Stimulated activated CD8-positive, alpha-beta memory T cell treated with anti-CD3 and anti-CD28 coated beads, Interleukin-4, amount 100 ng/mL, for 24 hours (primary cell): ENCODE measurements at places on chromosomes 5 and 9.

DNA sequence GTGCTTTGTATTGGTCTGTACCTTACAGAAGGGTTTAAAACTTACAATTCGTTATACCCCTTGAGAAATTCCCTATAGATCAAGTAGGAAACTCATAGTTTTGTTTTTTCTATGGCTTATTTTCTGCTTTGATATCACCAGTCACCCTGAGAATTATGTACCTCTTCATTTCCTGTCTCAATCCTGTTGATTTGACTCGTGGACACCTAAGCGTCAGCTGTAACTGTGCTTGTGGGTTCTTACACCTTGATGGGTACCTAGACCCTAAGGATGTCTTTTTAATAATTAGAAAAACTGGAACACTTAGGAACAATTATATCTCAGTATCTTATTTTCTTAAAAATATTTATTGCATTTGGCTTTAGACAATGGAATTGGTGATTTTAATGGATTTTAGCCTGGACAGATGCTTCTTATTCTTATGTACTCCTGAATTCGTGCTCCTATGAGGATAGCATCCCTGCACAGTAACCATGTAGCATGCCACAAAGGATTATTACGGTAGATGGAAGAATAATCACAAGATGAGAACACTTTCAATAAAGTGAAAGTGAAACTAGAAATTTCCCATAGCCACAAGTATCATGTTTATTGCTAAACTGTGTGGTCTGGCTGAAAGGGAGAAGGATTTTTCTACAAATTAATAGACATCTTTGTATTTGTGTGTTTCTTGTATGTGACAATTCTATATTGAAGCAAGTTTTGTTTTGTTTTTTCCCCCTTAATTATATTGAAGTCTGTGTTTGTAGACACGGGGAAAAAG, 1920.3 kb upstream of the WWC1 start:
- no peak for DNase-seq

DNA sequence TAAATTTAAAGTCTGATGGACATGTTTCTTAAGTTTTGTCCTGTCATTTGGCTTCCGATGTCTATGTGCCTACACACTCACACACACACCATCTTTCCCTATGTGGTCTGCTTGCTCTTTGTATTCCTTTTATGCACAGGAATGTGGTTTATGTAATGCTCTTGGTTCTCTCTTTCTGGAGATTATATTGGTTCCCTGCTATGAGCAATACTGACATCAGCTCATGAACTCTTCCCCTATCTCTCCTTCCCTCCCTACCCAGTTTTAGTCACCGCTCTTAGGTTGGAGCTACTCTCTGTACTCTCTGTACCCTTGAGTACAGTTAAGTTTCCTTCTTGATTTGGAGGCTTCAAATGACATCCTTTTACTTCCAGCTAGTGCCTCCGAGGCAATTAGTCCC, 77.9 kb upstream of the MVB12B start:
- no peak for DNase-seq

- no peak for DNase-seq
Observed at GRCh38 chr5:81534441-81534840, 140.5 kb upstream of the ACOT12 start.

DNA sequence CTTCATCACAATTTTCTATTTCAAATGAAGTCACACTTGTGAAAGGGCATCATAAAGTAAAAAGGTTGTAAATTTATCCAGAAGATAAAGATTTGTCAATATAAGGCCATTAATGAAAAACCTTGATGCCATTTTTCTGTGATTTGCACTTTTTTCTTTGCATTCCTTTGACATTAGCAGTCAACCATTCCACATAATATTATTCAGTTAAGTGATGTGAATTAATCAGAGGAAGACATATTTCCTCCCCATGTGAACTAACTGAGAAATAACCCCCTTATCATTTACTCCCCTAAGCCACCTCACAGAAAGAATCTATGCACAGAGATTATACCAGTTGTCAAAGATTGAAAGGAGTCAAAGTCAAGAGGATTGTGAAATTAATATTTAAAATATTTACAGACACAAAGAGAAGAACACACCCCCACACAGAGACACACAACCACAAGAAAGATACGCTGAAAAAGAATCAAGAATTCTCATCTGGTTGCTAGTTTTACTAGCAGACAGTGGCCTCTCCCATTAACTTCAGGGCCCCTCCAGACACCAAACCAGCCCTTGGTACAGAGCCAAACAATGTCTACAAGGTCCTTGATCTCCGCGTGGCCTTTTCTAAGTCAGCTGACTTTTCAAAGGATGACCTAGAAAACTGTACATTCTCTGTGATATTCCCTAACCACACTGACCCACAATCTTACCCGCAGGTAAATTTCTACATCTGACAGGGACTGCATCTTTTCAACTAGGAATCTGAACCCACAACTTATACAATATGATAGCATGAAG, 29.5 kb downstream of the GNAQ start:
- no peak for DNase-seq

GRCh38 chr5:42022383-42022972, 97.4 kb downstream of the FBXO4 start:
- no peak for DNase-seq

GRCh38 chr9:134557331-134557730, 84.3 kb upstream of the COL5A1 start:
- no peak for DNase-seq

- peak; percentile 16 for DNase-seq
Observed at GRCh38 chr5:143023411-143024096, 253.4 kb downstream of the ARHGAP26 start.

- no peak for DNase-seq
Observed at GRCh38 chr5:148342371-148343045, 7.1 kb downstream of the SPINK9 start.

DNA sequence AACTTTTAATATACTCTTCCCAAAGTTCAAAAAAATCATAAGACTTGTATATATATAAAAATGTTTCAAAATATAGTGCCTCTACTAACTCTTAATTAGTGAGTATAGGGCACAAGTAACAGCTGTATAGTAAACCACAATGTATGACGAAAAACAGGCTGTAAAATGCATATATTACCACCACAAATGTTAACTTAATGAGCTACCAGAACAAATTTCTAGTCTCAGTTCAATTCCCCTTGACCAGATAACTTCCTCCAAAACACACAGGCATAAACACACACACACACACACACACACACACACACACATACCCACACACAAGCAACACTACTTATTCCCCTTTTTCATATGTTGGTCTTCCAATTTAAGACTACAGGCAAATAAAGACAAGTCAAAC, 78.8 kb downstream of the FBXL17 start:
- DNase-seq = no peak

DNA sequence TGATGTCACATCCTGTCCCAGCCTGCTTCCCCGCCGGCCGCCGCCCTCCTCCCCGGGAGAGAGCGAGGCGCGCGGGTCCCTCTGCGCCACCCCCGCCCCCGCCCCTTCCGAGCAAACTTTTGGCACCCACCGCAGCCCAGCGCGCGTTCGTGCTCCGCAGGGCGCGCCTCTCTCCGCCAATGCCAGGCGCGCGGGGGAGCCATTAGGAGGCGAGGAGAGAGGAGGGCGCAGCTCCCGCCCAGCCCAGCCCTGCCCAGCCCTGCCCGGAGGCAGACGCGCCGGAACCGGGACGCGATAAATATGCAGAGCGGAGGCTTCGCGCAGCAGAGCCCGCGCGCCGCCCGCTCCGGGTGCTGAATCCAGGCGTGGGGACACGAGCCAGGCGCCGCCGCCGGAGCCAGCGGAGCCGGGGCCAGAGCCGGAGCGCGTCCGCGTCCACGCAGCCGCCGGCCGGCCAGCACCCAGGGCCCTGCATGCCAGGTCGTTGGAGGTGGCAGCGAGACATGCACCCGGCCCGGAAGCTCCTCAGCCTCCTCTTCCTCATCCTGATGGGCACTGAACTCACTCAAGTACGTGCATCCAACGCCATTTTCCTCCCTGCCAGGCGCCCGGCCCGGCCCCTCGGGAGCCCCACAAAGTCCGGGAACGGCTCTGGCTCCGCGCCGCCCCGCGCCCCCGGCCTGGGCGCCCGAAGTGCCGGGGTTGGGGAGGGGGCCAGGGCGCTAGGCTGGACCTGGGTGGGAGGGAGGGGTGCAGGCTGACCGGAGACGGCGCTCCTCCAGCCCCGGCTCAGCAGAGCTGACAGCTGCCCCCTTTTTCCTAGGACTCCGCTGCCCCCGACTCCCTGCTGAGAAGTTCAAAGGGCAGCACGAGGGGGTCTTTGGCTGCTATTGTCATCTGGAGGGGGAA, 12.0 kb upstream of the OLFM1 start:
- DNase-seq = no peak

- no peak for DNase-seq
Observed at GRCh38 chr5:37043693-37044092, 167.1 kb downstream of the NIPBL start.

DNA sequence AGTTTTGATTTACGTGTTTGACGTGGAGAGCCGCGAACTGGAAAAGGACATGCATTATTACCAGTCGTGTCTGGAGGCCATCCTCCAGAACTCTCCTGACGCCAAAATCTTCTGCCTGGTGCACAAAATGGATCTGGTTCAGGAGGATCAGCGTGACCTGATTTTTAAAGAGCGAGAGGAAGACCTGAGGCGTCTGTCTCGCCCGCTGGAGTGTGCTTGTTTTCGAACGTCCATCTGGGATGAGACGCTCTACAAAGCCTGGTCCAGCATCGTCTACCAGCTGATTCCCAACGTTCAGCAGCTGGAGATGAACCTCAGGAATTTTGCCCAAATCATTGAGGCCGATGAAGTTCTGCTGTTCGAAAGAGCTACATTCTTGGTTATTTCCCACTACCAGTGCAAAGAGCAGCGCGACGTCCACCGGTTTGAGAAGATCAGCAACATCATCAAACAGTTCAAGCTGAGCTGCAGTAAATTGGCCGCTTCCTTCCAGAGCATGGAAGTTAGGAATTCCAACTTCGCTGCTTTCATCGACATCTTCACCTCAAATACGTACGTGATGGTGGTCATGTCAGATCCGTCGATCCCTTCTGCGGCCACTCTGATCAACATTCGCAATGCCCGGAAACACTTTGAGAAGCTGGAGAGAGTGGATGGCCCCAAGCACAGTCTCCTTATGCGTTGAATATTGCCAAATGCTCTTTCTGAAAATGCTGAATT, 850 bp downstream of the RRAGA start:
- DNase-seq = no peak

- no peak for DNase-seq
Observed at GRCh38 chr9:92970467-92970923, 23.2 kb downstream of the FGD3 start.

- no peak for DNase-seq
Observed at GRCh38 chr5:14445576-14446290, 135.9 kb upstream of the OTULINL start.

- no peak for DNase-seq
Observed at GRCh38 chr9:126783949-126784348, 20.9 kb upstream of the ZBTB43 start.

DNA sequence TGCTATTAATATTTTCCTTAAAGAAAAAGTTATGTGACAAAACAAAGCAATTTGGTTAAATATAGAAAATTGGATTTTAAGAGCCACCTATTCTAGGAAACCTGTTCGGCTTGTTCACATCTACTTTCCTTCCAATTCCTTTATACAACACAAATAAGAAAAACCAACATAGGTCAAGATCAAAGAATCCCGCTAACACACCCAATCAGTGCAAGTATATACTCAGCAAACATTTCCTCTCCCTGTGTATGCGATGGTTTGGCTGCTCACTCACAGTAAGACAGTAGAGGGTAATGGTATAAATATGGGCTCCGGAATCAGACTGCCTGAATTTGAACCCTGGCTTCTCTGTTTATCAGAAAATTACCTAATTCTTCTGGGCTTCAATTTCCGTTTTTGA, 757.5 kb upstream of the ZNF608 start:
- DNase-seq = no peak

- no peak for DNase-seq
Observed at GRCh38 chr9:133621725-133622267, 12.6 kb upstream of the FAM163B start.

DNA sequence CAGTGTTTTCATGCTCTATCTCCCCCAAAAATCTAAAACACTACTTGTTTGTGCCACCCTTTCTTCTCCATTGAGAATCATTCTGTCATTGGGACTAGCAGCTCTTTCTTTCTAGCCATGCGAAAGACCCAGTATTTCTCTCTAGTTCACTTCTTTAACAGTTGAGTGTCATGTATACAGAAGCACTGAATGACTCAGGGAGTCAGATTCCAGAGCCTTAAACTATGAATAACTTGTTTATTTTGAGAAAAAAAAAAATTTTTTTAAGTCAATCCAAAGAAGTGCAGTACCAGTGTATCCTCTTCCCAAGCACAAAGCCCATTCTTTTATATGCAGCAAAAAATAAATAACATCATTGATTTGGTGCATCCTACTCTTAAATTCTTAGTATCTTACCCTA, 415.4 kb upstream of the GRAMD2B start:
- no peak for DNase-seq

- no peak for DNase-seq
Observed at GRCh38 chr5:132214491-132214890, 13.2 kb downstream of the P4HA2 start.

GRCh38 chr5:10733426-10733825, 27.6 kb downstream of the DAP start:
- DNase-seq = no peak

- no peak for DNase-seq
Observed at GRCh38 chr9:684941-685340, 156.6 kb upstream of the DMRT1 start.

- no peak for DNase-seq
Observed at GRCh38 chr9:98230789-98231188, 24.7 kb downstream of the TBC1D2 start.

DNA sequence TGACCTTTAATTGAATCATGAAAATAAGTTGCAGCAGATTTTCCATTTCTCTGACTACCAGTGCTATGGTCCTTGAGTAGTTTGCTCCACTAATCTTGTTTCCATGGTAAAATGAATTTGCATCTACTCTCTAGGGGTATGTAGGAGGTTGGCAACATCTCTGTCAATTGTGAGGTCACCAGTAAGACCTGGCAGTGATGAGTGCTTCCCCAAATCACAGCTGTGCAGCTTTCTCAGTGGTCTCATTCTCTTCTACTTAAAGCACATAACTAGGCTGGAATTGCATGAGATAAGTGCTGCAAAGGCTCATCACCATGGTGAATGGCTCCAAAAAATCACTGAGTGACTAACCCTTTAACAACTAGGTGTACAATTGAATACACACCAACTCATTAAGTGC, 36.3 kb downstream of the ADAMTS19 start:
- DNase-seq = no peak
